Kasumi-1 (cell line): ENCODE measurements at places on chromosomes 12 and 14.
A peak's percentile ranks its signal among the peaks of the same experiment; 100 is the strongest.

- DNase-seq = peak; percentile 54
Observed at GRCh38 chr12:85920324-85920947, 46.3 kb downstream of the NTS start.

GRCh38 chr12:15620741-15621539 lies 168.2 kb downstream of the EPS8 start:
- no peak for DNase-seq

GRCh38 chr12:2691345-2692071 lies 103.3 kb upstream of the FKBP4 start:
- peak; percentile 50 for DNase-seq

GRCh38 chr12:44117337-44117736 lies 281.5 kb downstream of the TMEM117 start:
- no peak for DNase-seq

GRCh38 chr14:77681196-77682157 lies 26.3 kb downstream of the ALKBH1 start:
- no peak for DNase-seq

GRCh38 chr12:79692860-79693577 lies 2.3 kb upstream of the PAWR start:
- DNase-seq = no peak

DNA sequence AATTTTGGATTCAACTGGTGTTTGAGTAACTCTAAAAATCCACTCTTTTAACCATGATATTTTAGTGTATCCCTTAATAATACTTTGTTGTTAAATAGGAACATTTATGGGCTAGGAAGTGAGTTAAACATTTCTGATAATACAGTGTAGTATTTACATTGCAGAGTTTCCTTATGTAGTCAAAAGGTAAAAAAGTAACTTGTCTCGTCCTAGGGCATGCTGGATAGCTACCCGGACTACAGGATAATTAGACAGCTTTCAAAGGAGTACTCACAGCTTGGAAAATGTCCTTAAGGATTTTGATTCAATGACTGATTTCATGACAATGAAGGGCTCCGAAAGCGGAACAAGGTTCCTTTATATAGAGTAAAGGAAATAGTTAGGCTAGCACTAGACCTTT lies 14.5 kb upstream of the KITLG start:
- no peak for DNase-seq

GRCh38 chr14:103445806-103446205 lies 60.6 kb downstream of the MARK3 start:
- no peak for DNase-seq

DNA sequence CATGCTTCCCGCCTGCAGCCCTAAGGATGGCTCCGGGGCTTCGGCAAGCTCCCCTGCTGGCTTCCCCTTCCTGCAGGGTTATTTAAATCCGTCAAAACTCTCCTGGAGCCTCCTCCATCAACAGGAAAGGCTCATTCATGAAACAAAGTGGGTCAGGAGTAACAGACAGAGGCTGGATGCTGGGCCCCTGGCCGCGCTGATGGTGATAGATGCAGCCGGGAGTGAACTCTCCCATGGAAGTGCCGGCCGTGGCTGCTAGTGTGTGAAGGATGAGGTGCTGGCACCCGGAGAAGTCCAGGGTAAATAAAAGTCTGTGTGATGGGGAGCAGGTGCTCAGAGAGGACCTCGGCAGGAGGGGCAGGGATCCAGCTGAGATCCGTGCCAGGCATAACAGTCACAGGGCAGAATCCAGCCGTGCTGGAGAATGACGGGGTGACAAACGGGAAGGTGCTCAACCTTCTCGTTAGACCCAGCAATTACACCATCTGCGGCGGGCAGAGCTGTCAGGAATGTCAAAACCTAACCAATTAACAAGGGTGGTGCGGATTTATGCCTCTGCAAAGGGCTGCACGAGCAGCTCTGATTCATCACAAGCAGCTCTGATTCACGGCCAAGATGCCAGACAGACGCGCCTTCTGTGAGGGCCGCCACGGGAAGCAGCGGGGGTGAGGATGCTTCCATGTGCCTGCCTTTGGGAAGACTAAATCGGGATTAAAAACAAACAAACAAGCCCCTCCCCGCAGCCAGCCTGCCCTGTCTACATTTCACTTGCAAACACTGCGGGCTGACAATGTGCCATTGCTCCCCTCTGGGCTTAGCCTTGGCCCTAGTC lies 55.6 kb downstream of the SYNE3 start:
- DNase-seq = no peak

GRCh38 chr12:45666396-45666795 lies 63.1 kb upstream of the ARID2 start:
- no peak for DNase-seq

DNA sequence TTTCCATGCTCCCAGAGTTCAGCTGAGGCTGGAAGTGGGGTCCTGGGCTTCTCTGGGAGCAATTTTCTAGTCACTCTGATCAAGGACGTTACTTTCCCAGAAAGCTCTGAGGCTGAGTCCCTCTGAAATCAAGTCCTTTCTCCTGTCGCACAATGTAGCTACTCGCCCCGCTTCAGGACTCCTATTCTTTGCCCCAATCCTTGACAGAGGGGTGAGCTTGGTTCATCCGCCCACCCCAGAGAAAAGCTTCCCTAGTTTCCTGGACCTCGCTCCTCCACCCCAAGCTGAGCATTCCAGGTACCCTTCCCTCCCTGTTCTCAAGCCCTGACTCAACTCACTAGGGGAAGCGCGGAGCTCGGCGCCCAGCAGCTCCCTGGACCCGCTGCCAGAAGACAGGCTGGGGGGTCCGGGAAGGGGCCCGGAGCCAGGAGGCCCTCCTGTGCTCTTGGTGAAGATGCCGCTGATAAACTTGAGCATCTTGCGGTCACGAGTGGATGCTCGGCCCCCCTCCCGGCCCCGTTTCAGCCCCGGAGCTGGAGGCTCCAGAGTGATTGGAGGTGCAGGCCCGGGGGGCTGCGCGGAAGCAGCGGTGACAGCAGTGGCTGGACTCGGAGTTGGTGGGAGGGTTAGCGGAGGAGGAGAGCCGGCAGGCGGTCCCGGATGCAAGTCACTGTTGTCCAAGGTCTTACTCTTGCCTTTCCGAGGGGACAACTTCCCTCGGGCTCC lies 1.6 kb downstream of the AGAP2 start:
- no peak for DNase-seq

DNA sequence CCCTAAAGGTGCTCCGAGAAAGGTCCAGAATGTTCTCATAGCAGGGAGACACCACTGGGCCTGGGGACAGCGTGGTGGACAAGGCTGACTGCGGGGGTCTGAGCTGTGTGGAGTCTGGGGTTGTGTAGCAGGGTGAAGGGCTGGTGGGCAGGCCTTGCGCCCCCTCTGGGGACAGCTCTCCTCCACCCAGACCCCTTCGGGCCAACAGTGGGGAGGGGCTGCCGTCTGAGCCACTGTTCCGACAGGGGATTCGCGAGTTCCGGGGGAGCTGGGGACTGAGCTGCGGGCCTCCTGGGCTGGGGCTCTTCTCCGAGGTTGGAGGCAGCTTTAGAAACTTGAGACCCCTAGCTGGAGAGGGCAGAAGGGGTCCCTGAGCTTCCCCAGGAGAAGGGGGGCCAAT lies 32.1 kb downstream of the NCKAP5L start:
- no peak for DNase-seq

DNA sequence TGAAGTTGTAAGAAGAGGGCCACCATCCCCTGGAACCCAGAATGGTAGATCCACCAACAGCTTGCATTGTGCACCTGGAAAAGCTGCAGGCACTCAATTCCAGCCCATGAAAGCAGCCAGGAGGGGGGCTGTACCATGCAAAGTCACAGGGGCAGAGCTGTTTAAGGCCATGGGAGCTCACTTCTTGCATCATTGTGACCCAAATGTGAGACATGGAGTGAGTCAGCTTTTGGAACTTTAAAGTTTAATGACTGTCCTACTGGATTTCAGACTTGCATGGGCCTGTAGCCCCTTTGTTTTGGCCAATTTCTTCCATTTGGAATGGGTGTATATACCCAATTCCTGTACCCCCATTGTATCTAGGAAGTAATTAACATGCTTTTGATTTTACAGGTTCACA lies 50.8 kb downstream of the SLC16A7 start:
- DNase-seq = no peak

- no peak for DNase-seq
Observed at GRCh38 chr14:57232006-57232405, 36.7 kb downstream of the EXOC5 start.

GRCh38 chr14:28778138-28779117 lies 11.8 kb downstream of the FOXG1 start:
- no peak for DNase-seq

- DNase-seq = no peak
Observed at GRCh38 chr12:53747095-53747494, 4.7 kb downstream of the CISTR start.

GRCh38 chr14:22202313-22202712 lies 386.7 kb downstream of the DAD1 start:
- no peak for DNase-seq

- DNase-seq = no peak
Observed at GRCh38 chr12:4734625-4735340, 14.6 kb downstream of the GALNT8 start.

DNA sequence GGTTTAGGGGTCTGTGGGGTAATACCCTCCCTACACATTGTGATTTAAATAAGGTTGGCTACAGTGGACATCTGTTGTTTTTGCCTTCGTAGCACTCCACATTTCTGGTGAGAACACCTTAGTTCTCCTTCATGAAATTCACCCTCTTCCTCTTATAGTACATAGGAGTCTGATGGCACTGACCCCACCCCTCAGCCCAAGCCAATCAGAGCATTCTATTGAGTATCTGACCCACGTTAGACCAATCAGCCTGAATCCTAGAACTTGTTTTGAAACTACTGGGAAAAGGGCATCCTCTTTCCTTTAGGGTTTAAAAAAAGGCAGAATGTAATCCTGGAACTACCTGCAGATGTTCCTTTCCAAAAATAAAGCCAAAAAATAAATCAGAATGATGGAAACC lies 15.8 kb upstream of the LRRC9 start:
- no peak for DNase-seq

DNA sequence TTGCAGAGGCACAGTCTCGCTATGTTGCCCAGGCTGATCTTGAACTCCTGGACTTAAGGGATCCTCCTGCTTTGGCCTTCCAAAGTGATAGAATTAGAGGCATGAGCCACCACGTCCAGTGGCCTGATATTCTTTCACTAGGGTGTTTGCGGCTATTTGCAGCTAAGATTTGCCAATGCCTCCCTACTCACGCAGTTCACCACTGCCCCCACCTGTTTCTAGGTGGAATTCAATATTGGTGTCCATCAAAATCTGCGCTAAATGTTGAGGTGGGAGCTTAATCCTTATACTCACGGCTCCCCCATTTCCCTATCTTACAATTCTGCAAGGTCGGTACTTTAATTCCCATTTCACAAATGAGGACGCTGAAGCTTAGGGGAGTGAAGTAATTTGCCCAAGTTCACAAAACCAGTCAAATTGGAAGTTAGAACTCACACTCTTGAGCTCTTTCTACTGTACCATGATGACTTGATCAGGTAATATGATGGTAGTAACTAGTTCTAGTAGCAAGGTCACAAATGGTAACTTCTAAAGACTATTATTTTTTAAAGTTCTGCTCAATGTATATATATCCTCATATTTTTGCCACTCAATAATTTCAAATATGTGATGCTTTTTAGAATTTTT lies 22.1 kb upstream of the LRRC9 start:
- peak; percentile 8 for DNase-seq

- DNase-seq = no peak
Observed at GRCh38 chr14:74705613-74706500, 7.0 kb downstream of the AREL1 start.

DNA sequence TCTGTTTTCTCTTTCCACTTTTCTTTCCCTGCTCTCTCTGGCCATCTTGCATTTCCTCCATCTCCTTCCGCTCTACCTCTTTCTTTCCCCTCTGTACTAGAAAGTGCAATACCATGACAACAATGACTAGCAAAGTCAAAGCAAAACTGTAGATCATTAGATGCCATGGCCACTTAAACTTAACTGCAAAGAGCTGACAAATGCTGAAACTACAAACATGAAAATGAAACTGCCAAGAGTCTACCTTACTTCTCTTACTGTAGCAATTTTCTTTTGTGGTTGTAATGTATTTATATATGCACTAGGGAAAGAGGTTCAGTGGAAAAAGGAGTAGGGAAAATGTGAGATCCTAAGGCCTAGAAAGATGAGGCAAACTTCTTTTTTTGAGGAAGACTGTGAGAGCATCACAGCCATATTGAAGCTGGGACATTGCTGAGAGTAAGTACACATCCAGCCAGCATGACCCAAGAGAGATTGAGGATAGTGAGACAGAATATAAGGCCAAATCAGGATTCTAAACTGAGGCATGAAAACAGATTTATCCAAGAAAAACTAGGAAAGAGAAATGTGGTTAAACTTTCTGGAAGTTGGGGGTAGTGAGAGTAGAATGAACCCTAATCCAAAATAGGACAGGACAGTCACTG lies 276.6 kb upstream of the NAV3 start:
- no peak for DNase-seq

GRCh38 chr14:102105369-102105768 lies 18.5 kb upstream of the HSP90AA1 start:
- DNase-seq = no peak

DNA sequence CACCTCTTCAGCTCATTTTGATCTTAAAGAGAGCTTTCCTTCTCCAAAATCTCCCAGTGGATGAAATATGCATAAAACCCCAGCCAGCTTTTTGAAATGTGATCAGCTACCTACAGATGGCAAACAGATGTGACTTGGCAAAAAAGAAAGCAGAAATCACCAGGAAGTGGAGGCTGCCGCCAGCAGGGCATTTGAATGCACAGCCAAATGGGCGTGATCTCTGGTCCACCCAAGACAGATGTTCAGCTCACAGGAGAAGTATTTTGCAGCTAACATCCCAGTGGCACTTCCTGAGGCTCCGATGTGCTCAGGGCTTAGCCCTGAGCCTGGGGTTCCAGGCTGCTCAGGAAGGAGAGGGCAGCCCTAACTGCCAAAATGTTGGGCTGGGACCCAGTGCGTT lies 78.3 kb downstream of the LGMN start:
- DNase-seq = peak; percentile 94

DNA sequence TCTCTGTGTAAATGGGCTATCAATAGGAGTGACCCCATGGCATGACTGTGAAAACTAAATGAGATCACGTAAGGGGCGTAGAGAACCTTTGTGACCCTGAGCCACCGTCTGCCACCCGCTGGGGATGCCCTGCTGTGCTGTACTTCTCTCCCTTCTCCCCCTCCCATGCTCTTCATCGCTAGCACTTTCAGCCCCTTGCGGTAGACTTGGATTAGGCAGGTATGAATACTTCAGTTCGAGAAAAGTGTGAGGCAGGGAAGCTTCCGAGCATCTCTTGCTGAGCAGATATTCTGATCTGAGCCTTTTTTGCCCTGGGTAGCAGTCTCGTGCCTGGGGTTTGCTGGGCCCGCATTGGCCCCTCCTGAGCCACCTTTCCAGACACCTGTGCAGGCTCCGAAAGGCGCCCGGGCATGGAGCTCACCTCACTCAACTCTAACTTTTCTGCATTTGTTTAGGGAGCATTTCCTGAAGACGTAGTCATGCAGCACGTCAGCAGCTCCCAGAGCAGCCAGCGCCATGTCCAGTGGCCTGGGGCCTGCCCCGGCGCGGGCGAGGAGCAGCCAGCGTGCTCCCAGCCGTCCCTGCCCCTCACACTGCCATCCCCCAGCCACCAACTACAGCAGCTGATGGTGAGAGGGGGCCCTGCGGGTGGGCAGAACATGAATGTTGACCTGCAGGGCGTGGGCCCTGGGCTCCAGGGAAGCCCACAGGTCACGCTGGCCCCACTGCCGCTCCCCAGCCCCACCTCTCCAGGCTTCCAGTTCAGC lies 40.4 kb downstream of the DDX51 start:
- no peak for DNase-seq

- DNase-seq = peak; percentile 6
Observed at GRCh38 chr12:89882050-89882449, 173.4 kb upstream of the ATP2B1 start.
